ENCODE measurements at places on chromosomes 3 and 15.

- no peak for DNase-seq
Observed at GRCh38 chr3:197010556-197011351, 18.9 kb downstream of the MELTF start.

DNA sequence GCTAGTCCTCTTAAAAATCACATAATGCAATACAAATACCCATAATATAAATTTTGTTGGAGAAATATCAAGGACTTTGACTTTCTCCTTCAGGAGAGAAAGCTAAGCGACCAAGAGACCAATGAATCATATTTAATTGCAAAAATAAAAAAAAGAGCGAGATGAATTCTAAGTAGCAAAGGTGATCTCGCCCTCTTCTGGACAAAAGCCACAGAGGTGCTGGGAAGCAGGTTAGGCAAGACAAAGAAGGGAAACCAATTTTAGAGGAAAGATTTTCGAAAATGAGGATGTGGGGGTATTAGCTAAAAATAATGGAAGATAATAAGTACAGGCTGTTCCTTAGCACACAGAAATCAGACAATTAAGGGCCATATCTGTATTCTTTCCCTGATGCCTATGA is 111.4 kb upstream of the PLAAT1 start:
- DNase-seq: no peak

- DNase-seq: no peak
Observed at GRCh38 chr15:57223345-57223744, 153.0 kb upstream of the CGNL1 start.

GRCh38 chr15:54571576-54571975 is 593.3 kb downstream of the UNC13C start:
- no peak for DNase-seq

- DNase-seq: no peak
Observed at GRCh38 chr15:92122259-92122658, 268.8 kb downstream of the SLCO3A1 start.
